ENCODE measurements at places on chromosomes 3 and 15.

GRCh38 chr3:70736009-70736408 is 423.6 kb upstream of the MDFIC2 start:
- DNase-seq = no peak

- DNase-seq = peak; percentile 19
Observed at GRCh38 chr3:42055291-42055690, 35.9 kb upstream of the TRAK1 start.

GRCh38 chr15:77674327-77674726 is 41.6 kb upstream of the LINGO1 start:
- DNase-seq = no peak

DNA sequence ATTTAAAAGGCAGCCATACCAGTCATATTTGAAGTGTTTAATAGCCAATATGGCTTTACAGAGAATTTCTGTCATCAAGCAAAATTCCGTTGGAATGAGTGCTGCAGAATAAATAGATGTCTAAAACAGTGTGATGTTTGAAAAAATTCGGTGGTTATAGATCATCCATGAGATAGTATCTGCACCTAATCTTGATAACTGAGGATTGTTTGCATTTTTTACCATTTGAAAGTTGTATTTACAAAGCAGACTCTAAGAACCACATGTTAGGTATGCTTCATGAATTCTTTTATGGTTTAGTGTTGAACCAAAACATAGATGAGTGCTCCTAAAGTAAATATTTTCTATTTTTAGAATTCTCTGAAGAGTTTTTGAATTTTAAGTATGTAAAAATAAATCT is 476.1 kb downstream of the NAALADL2 start:
- DNase-seq = no peak

DNA sequence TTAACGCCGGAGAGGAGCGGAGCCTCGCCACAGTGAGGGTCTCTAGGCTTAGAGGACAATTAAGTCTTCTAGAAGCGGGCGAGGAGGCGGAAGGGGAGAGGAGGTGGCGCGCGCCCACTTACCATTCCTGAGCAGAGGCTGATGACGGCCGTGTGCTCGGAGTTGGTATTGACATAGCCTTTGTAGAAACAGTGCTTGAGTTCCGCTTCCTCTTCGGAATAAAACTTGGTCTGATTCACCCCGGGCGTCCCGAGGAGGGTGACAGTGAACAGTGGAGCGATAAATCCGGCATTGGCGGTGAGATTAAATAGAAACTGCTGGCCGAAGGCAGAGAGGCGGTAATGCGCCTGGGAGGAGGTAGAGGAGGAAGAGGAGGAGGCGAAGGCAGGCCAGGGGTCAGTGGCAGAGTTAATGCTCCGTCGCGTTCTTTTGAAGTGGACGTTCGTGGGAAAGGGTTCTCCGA is 1.3 kb downstream of the ADAMTS9 start:
- no peak for DNase-seq

DNA sequence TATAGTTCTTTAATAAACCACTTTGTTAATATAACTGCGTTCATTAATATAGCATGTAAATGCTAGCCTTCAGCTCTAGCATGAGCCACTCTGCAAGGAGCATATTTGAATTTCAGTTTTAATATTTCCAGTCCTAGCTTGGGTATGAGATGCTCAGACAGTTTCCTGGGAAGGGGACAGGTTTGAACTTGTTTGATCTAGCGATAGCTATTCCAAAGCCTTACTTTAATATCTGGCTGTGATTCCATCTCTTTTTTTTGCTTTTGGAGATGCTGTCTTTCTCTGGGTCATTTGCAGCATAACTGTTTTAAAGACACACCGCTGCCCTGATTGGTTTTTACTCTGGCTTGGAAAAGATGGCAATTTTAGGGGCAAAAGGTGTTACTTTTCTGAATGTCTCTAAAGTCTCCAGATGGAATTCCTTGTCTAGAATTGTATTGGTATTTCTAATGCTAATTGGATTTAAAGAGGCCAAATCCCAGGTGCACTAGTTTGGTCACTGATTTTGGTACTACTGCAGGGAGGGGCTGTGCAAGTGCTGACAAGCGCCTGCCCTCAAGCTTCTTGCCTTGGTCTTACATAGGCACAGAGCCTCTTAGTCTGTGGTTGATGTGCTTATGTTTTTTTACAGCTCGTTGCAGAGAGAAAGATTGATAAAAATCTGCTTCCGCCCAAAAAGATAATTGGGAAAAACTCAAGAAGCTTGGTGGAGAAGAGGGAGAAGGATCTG is 2.8 kb downstream of the NISCH start:
- DNase-seq = no peak

DNA sequence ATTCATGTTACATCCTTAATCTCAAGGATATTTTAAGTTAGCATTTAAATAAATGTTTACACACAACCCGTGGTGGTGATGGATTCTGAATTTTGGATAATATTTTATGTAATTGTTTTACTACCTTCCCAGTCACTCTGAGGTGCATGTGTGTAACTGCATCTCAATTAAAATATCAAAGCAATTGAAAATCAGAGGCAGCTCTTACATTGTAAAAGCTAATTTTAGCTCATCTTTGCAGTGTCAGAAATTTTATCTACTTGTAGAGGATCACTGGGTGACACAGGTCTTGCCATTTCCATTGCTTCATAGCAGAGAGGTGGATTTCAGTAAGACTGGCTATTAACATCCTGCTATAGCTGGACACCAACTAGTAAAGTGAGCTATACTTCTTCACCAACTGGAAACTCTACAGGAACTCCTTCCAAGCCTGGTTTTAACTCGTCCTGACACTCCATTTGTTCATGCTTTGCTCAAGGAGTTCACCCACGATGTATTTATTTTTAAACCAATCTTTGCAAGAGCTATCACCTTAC is 19.6 kb upstream of the MITF start:
- no peak for DNase-seq

GRCh38 chr15:78907577-78907976 is 34.9 kb downstream of the MORF4L1 start:
- no peak for DNase-seq

DNA sequence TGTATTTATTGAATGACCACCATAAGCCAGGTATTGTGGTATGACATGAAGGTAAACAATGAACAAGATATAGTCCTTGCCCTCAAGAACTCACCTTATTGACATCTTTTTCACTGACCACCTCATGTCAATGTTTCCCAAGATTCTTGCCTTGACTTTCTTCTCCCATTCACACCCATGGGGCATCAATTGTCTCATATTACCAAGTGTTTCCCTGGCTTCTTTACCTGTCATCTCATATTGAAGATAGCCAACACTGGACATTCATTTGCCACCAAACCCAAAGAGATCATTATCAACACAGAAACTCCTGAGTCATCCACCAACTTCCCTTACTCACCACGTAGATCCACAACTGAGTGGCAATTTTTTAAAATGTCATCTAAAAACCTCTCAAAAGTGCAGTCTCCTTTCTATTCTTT is 2.2 kb downstream of the EFHB start:
- no peak for DNase-seq

DNA sequence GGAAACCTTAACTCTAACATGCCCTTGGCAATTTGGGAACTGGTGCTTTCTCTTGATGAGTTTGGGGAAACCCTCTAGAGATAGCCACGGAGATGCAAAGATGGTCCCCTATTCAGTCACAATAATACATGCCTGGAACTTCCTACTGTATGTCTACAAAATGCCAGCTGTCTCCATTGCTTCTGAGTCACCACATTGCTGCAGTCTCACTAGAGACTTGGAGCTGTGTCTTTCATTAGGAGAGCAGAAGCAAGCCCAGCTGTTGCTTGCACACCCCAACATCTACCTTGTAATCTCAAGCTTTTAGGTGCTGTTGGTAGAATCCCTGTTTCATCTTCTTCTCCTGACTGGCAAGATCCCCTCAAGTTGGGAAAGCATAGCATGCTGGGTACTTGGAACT is 261.0 kb downstream of the ADAMTSL3 start:
- no peak for DNase-seq

Data from cardiac septum (tissue), 1 donor.